Amygdala (tissue), 56 donors: ENCODE measurements at places on chromosomes 1 and 21.
A peak's percentile ranks its signal among the peaks of the same experiment; 100 is the strongest.

GRCh38 chr1:164902491-164902890, 343.5 kb downstream of the PBX1 start:
- no peak for DNase-seq

GRCh38 chr1:24895511-24895910, 34.6 kb downstream of the RUNX3 start:
- no peak for DNase-seq

DNA sequence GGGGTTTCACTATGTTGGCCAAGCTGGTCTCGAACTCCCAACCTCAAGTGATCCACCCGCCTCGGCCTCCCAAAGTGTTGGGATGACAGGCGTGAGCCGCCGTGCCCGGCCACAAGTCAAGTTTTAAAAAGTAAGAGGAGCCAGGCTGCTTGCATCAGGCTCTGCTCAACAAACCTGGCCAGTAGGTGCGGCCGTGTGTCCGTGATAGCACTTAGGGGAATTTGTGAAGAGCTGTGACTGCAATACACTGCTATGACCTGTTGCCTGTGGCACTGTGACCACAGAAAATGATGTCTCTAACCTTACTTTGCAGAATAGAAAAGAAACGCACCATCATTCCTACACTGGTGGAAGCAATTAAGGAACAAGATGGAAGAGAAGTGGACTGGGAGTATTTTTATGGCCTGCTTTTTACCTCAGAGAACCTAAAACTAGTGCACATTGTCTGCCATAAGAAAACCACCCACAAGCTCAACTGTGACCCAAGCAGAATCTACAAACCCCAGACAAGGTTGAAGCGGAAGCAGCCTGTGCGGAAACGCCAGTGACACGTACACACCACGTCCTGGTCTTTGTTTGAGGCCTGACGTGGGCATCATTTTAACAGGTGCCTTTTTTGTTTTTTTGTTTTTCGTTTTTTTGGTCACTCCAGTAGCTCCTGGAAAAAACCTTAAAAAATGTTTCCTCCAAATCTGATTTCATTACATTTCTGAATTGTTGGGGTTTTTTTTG, 16.7 kb downstream of the C1orf174 start:
- DNase-seq, result no peak

DNA sequence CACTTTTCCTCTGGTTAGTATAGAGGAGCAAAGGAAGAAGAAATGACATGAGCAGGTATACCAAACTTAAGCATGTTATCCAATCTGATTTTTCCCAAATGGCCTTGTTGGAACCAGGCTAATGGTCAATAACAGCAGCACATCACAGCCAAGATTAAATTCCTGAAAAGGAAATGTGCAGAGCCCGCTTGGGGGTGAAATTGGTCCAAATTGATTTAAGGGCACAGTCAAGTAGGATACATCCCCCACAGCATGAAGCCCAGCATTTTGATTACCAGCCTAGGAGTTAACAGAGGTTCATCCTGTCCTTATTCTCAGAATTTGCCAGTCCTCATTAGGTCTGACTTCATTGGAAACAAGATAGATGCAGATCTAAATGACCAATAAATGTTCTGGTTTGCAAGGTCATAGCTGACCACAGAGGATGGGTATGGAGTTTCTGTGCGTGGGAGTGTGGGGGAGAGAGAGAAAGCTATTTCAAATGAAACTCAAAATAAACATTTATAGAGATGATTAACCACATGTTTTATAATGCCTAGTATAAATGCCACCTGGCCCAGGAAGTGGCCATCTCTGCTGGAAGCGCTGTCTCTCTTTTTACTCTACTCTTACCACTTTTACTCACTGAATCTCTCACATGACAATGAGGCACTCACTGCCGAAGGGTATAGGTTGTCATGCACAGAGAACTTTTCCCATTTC, 38.7 kb downstream of the RGS5 start:
- DNase-seq, result no peak

DNA sequence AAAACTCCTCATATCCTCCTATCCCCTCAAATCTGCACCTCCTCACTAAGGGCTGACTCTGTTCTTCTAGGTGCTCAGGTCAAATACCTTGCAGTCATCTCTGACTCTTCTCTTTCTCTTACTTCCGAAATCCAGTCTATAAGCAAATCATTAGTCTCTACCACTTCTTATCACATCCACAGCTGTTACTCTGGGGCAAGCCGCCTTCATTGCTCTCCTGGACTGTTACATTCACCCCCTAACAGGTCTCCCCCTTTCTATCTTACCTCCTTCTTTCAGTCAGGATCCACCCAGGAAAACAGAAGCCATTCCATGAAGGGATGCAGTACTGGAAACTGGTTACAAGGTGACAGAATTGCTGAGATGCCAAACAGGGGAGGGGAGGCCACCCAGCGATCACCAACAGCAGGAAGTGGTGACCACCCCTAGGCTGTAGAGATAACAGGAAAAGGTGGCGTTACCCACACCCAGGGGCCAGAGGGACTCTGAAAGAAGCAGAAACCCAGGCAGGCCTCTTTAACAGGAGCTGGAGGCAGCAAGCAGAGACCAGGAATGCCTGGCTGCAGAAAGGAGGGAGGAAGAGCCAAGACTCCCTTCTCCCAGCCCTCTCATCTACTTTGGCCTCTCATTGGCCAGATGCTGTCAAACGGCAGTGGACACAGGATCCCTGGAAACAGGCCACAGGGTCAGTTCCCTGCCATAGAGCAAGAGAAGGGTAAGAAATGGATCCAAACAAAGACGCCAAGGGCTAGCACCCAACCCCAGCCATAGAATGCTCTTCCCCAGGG, 55.5 kb upstream of the FOXO6 start:
- no peak for DNase-seq

DNA sequence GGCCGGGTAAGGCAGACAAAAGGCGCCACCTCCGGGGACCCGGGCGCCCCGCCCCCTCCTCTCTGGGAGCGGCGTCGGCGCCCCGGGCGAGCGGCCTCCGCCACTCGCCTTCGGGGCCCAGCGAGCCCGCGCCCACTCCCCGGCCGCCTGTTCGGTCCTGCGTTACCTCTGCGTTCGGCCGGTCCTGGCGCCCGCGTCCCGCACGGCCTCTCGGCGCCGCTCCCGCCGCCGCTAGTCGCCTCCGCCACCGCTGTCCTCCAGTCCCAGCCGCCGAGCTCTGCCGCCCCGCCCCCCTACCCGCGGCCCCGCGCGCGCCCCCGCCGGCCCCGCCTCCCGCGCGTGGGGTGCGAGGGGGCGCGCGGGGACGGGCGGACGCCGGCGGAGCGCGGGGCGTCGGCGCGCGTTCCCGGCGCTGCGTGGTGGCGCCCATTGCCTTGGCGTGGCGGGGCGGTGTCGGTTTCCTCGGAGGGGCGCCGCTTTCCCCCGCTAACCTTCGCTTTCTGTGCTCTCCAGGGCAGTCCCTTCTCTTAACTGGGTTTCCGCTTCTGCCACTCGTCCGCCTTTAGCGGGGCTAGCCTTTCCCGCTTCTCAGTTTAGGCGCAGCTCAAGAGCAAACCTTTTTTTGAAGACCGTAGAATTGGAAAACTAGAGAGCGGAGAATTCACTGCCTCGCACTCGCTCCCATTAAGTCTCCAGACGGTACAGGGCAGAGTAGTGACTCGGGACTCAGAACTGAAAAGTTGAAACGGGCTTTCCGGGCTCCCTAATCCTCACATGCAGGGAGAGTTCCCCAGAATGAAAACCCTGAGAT, at the start of gene HP1BP3:
Gene HP1BP3, minus strand, starts transcription at position 279 of the 811 bp plus-strand sequence. CDS start 6,867 bp downstream, outside the sequence.
- DNase-seq, result peak; percentile 74

- no peak for DNase-seq
These were observed 18.5 kb downstream of the TCP10L start for GRCh38 chr21:32566741-32567389.

- DNase-seq, result no peak
These were observed 68.9 kb upstream of the ACTL8 start for GRCh38 chr1:17686258-17686657.

- no peak for DNase-seq
These were observed 838 bp upstream of the DISP1 start for GRCh38 chr1:222813866-222814535.

- no peak for DNase-seq
These were observed 409.2 kb upstream of the PLXNA2 start for GRCh38 chr1:208653426-208653825.

DNA sequence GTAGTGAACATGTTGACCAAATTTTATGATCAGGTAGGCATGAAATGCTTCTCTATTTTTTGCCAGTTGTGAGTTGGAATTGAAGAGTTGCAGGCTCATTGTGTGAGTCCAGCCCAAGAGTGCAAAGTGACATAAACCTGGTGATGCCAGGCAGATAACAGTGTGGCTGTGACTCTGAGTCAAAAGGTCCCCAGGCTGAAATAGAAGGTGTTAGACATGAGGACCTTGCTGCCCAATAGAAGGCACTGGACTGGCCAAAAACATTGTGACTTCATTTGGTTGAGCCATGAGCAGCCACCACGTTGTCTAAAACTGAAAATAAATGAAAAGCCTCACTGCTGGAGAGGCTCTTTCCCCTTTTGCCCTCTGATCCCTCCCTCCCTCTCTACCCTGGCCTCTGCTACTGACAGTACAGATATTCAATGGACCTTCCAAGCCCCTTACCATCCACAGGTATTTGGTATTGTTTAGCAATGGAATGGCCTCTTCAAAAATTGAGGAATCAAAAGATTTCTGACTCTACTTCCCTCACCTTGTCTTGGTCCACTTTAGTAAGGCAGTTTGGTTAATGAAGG, 67.8 kb upstream of the ABCD3 start:
- no peak for DNase-seq

DNA sequence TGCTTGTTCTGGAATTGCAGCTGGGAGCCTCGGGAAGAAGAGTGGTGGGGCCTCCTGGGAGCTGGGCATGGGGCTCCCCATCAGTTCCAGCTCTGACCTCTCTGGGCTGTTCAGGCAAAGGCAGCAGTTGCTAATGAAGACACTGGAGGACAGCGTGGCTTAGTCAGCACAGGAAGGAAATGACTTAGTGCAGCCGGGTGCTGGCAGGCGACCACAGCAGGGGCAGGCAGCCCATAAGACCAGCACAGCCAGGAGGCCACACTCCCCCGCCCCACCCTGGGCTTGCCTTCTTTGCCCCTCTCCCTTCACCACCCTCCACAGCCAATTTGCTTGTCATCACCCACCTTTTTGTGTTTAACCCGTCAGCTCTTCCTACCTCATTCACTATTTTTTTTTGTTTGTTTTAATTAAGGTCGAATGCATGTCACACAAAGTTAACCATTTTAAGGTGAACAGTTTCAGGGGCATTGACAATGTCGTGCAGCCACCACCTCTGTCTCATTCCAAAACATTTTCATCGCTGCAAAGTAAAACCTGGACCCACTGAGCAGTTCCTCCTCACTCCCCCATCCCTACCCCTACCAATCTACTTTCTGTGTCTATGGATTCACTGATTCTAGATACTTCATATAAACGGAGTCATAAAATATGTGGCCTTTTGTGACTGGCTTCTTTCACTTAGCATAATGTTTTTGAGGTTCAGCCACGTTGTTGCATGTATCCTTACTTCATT, 10.9 kb downstream of the OLIG2 start:
- DNase-seq, result no peak

DNA sequence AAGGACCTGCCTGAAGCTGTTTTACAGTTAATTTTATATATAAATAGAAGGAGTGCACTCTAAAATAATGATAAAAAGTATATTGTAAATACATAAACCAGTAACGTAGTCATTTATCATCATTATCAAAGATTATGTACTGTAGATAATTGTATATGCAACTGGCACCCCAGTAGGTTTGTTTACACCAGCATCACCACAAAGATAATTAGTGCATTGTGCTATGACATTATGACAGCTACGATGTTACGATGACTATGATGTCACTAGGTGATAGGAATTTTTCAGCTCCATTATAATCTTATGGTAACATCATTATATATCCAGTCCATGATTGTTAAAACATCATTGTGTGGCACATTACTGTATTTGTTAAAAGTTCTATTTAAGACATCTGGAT, 185.2 kb downstream of the LBR start:
- no peak for DNase-seq

- DNase-seq, result peak; percentile 44
These were observed 905 bp downstream of the BTBD19 start for GRCh38 chr1:44808938-44809917.

GRCh38 chr1:172893146-172893841, 157.4 kb downstream of the TNFSF18 start:
- DNase-seq, result no peak

DNA sequence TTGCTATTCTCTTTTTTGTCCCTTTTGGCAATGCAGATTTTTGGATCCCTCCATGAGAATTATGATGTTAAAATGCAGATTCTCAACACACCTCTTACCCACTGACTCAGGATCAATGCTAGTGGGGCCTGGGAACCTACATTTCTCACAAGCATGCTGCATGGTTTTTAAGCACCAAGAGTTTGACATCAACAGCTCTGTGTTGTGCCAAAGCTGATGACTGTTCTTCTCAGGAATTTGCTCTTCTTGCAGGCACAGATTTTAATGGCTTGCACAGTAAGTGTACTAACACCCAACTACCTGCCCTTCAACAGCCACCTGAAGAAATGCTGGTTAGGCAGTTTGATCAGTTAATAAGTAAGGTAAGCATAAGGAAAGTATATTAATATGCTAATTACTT, 468.7 kb downstream of the PTBP2 start:
- no peak for DNase-seq

GRCh38 chr1:112794654-112795239, 79.6 kb upstream of the PPM1J start:
- no peak for DNase-seq

DNA sequence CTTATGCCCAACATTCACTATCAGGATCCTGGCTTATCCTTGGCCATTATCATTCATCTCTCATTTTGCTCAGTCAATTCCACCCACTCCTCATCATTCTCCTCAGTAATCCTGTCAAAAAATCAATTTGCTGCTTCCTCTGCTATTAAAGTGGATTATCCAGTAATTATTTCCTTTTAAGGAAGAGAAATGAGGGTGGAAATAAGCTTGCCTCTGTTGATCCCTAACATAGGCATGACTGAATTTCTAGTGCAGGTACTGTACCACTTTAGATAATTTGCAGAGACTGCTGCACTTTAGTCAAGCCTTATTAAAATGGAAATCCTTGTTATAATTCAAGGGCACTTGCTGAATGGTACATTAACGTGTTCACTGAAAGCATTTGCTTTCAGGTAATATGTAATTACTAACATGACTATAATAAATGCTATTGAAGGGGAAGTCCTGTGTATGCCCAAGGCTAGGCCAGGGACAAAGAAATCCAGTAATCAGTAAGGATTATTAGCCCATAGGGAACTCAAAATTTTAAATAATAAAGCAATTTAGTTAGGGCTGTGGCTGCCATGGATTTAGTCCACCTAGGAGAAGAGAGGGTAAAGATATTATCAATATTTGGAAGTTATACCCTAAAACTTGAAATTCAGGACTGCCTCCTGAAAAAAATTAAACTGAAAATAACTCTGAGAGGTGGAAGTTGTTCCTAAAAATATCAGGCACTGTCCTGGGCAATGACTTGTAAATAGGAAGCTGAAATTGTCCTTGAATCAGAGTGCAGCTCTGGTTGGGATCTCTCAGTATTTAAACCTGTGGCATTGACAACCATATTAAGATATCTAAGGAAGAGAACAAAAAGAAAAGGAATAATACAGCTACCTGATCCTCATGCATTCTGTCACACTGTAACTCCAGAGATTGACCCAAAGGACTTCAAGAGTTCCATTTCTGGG, 43.4 kb downstream of the RGS2 start:
- DNase-seq, result no peak

GRCh38 chr1:3101124-3101939, 32.3 kb downstream of the PRDM16 start:
- DNase-seq, result no peak

- DNase-seq, result peak; percentile 47
These were observed at the start of gene SLC44A3 for GRCh38 chr1:94819945-94820746. Gene SLC44A3 (plus strand): TSS chr1:94820357. CDS start chr1:94820452, 95 bp downstream.
